G401 (cell line): ENCODE measurements at places on chromosomes 12 and 14. TPM values are rescaled to one million over a fixed set of nuclear protein-coding genes. Genes with fewer than 3 reads are reported as not detected.
A peak's percentile ranks its signal among the peaks of the same experiment; 100 is the strongest.

DNA sequence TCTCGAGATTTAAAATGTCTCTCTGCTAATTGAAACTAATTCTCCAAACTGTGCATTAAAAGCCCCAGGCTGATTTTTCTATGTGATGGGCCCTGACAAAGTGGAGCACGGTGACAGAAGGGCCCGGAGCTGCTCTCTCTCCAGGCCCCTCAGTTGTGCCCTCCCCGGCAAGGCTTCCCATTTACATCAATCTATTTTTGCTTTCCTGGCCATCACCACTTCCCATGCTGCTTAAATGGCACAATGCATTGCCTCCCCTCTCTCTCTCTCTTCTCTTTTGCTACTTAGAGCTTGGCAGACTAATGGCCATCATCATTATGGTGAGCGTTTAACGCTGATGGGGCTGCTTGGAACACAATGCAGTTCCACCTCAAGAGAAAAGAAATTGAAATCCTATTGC lies 270.7 kb upstream of the DIO3 start:
- no peak for DNase-seq

GRCh38 chr12:132818562-132818961 lies 10.1 kb downstream of the GOLGA3 start:
- no peak for DNase-seq

Gene CD69
- total RNA-seq: not detected in 2 replicates

DNA sequence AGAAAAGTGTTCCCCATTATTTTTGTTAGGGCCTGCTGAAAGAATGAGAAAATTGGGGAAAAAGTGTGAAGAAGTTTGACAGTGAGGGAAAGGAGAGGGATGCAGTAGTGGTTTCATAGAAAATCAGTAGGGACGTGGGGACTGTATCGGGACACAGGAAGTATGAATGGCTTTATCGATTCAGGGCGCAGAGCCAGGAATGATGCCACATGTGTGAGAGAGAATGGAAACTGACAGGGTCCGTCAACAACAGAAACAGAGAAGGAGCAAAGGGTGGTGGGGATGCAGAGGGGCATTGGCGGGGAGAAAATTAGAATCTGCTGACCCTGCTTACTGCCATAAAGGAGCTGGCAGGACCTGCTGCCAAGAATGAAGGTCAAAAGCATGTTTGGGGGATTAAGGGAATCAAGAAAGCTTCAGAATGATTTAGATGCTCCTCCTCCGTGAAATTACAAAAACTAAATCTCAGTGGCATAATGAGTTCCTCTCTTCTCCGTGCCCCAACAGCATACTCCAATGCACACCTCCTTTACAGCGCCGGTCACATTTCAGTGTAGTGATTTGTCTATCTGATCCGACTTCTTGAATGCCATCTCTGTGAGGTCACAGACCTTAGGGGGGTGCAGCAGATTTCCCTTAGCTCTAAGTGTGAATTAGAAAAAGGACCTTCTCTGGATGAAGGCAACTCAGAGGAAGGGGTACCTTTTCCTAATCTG lies 92.6 kb downstream of the EMP1 start:
- no peak for DNase-seq

DNA sequence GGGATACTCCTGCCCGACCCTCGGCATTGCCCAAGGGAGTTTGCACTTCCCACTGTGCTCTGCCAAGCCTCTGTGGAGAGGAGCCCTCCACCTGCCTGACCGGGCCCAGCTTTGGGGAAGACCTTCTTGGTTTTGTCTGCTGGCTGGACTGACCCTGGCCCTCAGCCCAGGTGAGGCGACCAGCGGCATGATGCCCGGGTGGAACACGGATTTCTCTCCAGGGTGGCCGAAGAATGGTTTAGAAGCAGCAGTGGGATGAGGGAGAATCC lies 15.6 kb downstream of the ZBTB42 start:
- peak; percentile 49 for DNase-seq

- no peak for DNase-seq
These were observed 3.0 kb downstream of the ZBTB1 start for GRCh38 chr14:64507376-64508156.

Gene KLHL33
- total RNA-seq: not detected in 2 replicates

- DNase-seq: peak; percentile 75
These were observed 190.7 kb downstream of the EXOC5 start for GRCh38 chr14:57078054-57078453.

Gene C14orf180
- not detected in 2 replicates for total RNA-seq

DNA sequence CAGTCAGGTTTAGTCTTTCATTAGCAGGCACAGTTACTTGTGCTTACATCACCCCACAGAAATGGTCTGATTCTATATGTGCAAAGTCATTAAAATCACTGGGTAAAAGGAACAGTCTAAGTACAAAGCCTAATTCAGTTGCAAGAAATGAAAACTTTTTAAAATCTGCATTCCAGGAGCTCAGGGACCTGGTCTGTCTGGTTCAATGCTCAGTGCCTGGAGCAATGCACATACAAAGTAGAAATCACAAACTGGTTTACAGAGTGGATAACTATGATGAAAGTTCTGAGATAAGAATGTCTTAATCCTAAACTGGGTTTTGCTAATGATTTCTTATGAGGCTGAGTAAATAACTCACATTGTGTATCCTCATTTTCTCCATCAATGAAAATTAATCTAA lies 28.7 kb downstream of the LMNTD1 start:
- DNase-seq: no peak

DNA sequence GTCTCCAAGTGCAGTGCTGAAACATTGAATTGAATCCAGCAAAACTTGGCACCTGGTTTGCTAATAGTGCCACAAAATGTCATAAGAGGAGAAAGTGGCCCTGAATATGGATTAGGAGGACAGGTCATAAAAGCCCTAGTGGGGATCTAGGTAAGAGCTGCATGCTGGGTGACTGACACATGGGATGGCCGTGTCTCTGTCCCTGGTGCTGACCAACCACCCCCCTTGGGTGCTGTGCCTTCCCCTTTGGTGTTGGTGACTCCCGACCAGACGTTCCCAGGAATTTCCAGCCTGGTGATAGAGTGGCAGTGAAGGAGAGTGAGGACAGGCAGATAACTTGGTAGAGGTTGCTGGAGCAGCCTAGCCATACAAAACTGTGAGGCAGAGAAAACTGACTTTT lies 142.8 kb downstream of the VRK1 start:
- no peak for DNase-seq

DNA sequence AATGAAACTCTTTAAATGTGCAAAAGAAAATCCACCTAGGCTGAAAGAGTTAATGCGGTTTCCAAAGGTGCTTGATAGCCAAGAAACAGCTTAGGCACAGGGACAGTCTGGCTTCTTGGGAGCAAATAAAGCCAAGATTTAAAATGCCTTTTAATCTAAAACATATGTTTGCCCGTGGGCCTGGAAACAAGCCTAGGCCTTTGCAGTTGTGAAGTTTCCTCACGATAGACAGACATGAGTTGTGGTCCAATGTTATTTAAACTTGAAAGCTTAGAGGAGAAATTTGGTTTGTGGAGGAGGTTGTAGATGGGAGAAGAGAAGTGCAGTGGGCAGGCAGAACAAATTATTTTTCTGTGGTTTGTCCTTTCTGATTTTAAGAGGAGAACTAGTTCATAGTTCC lies 29.8 kb downstream of the PROX2 start:
- no peak for DNase-seq

Gene HPD
- total RNA-seq: 16.2 and 20.0 TPM in 2 replicates

Gene KCNMB4
- 0.43 and 1.1 TPM in 2 replicates for total RNA-seq

Gene ADAM21
- total RNA-seq: 0.06 TPM in 1 of 2 replicates, not detected in the other

Gene C12orf60
- 1.6 and 2.6 TPM in 2 replicates for total RNA-seq

Gene SSTR1
- not detected in 2 replicates for total RNA-seq

DNA sequence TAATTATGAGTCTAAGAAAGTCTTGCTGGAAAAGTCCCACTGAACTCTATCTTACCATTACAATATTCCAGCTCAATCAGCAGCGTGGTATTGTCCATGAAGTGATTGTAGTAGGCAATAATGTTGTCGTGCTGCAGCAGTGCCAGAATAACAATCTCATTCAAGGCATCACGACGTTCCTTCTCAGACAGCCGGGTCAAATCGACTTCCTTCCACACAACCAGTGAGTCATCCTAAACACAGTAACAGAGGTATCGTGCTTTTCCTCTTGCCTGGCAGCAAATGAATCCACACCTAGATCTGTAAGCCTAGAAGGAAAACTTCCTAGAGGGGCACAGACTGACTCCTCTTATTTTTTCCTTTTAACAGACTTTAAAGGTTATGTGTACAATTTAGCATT lies 2.9 kb downstream of the NEK9 start:
- no peak for DNase-seq

GRCh38 chr12:88266806-88267360 lies 124.8 kb downstream of the TMTC3 start:
- no peak for DNase-seq

Gene TCL1B
- not detected in 2 replicates for total RNA-seq

Gene NOVA1
- total RNA-seq: 0.31 TPM in 1 of 2 replicates, not detected in the other

DNA sequence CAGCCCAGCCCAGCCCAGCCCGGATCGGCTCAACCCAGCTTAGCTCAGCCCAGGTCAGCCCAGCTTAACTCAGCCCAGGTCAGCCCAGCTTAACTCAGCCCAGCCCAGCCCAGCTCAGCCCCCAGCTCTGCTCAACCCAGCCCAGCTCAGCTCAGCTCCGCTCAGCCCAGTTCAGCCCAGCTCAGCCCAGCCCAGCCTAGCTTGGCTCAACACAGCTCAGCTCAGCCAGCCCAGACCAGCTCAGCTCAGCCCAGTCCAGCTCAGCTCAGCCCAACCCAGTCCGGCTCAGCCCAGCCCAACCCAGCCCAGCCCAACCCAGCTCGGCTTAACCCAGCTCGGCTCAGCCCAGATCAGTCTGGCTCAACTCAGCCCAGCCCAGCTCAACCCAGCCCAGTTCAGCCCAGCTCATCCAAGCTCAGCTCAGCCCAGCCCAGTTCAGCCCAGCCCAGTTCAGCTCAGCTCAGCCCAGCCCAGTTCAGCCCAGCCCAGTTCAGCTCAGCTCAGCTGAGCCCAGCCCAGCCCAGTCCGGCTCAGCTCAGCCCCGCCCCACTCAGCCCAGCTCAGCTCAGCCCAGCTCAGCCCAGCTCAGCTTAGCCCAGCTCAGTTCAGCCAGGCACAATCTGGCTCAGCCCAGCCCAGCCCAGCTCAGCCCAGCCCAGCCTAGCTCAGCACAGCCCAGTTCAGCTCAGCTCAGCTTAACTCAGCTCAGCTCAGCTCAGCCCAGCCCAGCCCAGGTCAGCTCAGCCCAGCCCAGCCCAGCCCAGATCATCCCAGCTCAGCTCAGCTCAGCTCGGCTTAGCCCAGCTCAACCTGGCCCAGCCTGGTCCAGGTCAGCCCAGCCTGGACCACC lies 331.7 kb downstream of the TMEM121 start:
- DNase-seq: no peak
